ENCODE measurements at places on chromosomes 2 and 18. TPM values are rescaled to one million over a fixed set of nuclear protein-coding genes. Genes with fewer than 3 reads are reported as not detected.

Gene SPP2
- not detected for total RNA-seq

Gene SCTR
- not detected for total RNA-seq

Gene WNT10A
- 4.2 TPM for total RNA-seq

Gene CAPN14
- total RNA-seq = 0.30 TPM

Gene TMEM163
- not detected for total RNA-seq

Gene FZD7
- total RNA-seq = 6.5 TPM

Gene EXOC6B
- total RNA-seq = 25.8 TPM

Gene MYO3B
- 1.1 TPM for total RNA-seq

Gene CYTIP
- not detected for total RNA-seq

Gene MALT1
- 32.1 TPM for total RNA-seq

Gene FOXD4L1
- not detected for total RNA-seq

Gene PIEZO2
- total RNA-seq = not detected

Gene ZSWIM2
- not detected for total RNA-seq

Gene RNU2-63P
- under 0.01 TPM for total RNA-seq

Gene GPR45
- not detected for total RNA-seq

Gene G6PC2
- not detected for total RNA-seq

Gene TEKT4
- not detected for total RNA-seq

Gene RESP18
- not detected for total RNA-seq

Gene SERPINB13
- total RNA-seq = 8.0 TPM

Gene SERPINB4
- 1.9 TPM for total RNA-seq

Gene CFAP65
- total RNA-seq = not detected

Gene RNF125
- 1.5 TPM for total RNA-seq

Gene LHCGR
- total RNA-seq = not detected

Gene BOLL
- total RNA-seq = not detected

Gene CCBE1
- 9.2 TPM for total RNA-seq

Gene IL1RL1
- 4.3 TPM for total RNA-seq

Gene RNF144A
- 2.2 TPM for total RNA-seq

Gene ALLC
- not detected for total RNA-seq

Gene SFTPB
- not detected for total RNA-seq

Gene RTKN
- 117 TPM for total RNA-seq

Gene TOGARAM2
- total RNA-seq = not detected

Gene DCDC2C
- total RNA-seq = not detected

Gene HES6
- 8.4 TPM for total RNA-seq

Gene SF3B6
- total RNA-seq = 278 TPM

Gene MROH2A
- not detected for total RNA-seq

Gene FAM228A
- not detected for total RNA-seq

Gene ALPG
- total RNA-seq = not detected
